IPS DF 19.7 (cell line): ENCODE measurements at places on chromosomes 11 and 22.

- no peak for DNase-seq
Observed at GRCh38 chr22:28034760-28035401, 115.8 kb upstream of the PITPNB start.

DNA sequence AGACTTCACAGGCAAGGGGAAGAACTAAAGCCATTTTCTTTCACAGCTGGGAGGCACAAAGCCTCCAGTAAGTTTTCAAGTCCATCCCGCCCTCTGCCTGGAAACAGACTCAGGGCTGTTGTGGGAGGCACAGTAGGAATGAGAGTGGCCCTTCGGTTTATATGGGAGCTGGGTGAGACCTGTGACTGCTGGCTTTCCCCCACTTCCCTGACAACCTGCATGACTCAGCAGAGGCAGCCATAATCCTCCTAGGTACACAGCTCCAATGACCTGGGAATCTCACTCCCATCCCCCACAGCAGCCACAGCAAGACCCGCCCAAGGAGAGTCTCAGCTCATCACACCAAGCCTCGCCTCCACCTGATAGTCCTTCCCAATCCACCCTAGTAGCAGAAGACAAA lies 12.1 kb upstream of the TMEM45B start:
- DNase-seq: no peak

- no peak for DNase-seq
Observed at GRCh38 chr22:17035246-17035645, 27.2 kb upstream of the GAB4 start.

GRCh38 chr22:23187211-23187610 lies 6.9 kb downstream of the BCR start:
- DNase-seq: no peak

DNA sequence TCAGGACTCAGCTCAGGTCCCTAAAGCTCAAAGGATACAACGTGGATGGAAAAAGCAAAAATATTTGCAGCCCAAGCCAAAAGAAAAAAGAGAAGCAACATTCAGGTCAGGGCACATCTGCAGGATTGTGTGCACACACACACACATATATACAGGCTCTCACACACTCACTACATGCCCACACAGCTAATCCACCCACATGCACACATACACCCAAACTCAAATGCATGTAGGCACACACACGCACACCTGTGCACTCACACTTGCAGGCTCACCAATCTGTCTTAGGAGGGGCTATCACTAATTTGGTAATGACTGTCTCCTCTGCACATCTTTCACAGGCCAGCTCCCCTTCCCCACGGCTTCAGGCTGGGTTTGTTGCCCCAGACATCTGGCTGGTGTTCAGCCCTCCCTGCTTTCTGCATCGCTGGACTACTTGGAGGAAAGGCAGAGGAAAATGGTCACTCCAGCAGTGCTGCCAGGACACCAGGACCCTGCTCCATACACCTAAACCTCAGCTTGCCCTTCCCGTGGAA lies 103.6 kb upstream of the DRD2 start:
- DNase-seq: no peak
